Dorsolateral prefrontal cortex (tissue), 122 donors: ENCODE measurements at places on chromosomes 6 and 20.

GRCh38 chr20:39248171-39248861 lies 286.2 kb downstream of the DHX35 start:
- DNase-seq: no peak

- no peak for DNase-seq
Measured at GRCh38 chr6:53433261-53433950, 84.7 kb upstream of the ELOVL5 start.

- DNase-seq: no peak
Measured at GRCh38 chr6:100105138-100105537, 111.1 kb upstream of the MCHR2 start.

DNA sequence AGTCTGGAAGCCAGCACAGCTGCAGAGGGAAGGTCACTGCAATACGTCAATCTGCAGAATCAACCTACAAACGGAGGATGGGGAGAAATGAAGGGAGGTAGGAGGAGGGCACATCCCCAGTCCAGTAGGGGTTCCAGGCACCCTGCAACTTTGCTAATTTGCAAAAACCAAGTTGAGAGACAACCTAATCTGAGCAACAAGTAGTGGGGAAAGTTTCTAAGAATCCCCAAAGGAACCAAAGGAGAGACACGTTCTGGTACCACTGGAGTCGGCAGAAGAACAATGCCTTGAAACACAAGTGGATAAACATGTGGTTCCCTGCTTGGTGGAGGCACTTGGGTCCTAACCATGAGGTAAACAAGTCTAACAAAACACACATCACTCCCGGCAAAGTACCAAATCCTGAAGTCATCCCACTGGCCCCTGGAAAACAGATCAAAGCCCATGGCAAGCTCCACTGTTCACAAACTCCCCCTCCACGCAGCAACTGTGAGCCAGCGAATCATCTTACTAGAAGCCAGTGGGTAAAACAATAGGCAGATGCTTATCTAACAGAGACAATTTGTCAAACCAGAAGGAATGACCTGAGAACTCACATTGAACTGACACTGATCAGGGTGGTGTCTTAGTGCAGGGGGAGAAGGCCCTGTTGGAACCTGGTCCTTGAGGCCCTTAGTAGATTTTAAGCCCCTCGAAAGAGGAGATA lies 4.7 kb downstream of the MRPS18A start:
- DNase-seq: no peak

DNA sequence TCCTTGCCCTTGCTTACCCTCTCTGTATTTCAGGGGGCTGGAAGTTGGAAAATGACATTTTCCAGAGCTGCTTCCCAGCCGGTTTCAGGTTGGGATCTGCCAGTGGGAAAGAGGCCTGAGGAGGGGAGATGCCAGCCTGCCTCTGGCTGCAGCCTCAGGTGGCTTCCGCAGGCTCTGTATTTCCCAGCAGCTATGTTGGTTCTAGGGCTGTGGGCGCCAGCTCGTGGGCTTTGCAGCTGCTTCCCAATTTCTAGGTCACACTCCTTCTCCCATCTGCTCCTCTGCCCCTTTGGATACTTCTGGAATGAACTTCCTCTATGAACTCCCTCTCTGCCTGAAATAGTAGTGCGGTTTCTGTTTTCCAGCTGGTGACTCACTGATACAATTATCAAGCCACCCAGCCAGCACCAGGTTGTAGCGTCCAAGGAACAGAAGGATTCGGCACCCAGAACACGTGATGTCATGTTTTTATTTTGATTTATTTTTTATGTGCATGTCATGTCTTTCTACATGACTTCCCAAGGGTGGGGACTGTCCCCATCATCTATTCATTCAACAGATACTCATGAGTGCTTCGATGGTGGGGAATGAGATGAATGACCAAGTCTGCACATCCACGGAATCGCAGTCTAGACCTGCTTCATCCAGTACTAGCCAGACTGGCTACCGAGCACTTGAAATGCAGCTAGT lies 38.0 kb downstream of the TGM2 start:
- DNase-seq: no peak

DNA sequence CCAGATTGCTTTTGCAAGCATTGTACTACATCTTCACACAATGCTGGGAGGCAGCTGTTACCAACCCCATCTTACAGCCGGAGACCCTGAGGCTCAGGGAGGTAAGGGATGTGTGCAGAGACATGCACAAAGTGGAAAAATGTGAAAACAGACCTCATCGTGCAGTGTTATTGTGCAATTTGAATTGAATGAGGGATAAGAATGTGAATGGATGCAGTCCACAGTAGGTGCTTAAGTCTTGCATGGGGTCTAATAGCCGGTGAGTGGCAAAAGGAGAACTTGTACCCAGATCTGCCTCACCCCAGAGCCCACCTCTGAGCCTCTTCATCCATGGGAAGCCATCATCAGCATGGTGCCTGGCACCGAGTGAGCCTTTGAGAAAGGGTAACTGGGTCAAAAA lies 42.1 kb downstream of the SLC52A3 start:
- no peak for DNase-seq

DNA sequence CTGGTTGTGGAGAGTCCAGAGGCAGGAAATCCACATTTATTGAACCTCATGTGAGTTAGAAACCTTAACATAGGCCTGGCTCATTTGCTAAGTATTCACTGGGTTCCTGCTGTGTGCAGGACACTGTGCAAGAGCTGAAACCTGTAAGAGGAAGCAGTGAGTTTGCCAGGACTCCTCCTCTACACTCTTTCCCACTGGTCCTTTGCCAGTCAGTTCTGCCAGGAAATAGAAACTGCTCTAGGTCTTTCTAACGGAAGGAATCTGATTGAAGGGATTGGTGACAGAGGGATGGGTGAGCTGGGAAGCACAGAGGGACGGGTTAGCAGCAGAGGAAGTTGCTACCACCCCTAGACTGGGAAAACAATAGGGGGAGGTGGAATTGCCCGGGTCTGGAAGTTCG lies 234.2 kb upstream of the ECI2 start:
- DNase-seq: no peak

- no peak for DNase-seq
Measured at GRCh38 chr20:50449738-50450492, 60.3 kb upstream of the PTPN1 start.

DNA sequence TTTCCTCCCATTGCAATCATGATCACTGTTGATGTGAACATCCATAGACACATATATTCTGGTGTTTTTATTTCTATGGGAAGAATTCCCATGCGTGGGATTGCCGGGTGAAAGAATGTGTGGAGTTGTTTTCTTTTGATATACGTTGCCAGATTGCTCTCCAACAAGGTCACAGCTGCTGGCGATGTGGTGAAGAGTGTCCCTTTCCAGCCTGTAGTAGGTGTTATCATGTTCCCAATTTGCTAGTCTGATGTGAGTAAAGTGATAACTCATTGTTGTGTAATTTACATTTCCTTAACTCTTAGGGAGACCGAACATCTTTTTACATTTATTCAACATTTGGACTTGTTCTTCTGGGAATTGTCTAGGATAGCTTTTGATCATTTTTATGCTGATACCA lies 14.5 kb upstream of the ELMO2 start:
- DNase-seq: no peak

GRCh38 chr6:42512579-42512978 lies 51.2 kb upstream of the UBR2 start:
- no peak for DNase-seq

DNA sequence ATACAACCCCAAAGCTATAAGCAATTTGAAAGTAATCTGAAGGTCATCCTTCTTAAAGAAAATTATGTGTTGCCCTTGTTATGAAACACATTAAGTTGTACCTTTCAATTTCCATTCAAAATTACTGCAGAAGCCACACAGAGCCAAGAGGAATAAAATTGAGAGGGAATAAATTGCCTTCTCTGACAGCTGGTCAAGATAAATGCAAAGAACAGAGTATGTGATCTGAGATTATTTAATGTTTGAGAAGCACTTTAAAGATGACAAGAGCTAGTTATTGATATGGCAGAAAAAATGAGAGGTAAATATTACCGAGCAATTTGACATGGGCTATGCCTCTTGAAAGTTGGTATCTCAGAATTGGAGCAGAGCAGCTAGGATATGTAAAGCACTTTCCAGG lies 61.6 kb downstream of the TRDN start:
- DNase-seq: no peak

DNA sequence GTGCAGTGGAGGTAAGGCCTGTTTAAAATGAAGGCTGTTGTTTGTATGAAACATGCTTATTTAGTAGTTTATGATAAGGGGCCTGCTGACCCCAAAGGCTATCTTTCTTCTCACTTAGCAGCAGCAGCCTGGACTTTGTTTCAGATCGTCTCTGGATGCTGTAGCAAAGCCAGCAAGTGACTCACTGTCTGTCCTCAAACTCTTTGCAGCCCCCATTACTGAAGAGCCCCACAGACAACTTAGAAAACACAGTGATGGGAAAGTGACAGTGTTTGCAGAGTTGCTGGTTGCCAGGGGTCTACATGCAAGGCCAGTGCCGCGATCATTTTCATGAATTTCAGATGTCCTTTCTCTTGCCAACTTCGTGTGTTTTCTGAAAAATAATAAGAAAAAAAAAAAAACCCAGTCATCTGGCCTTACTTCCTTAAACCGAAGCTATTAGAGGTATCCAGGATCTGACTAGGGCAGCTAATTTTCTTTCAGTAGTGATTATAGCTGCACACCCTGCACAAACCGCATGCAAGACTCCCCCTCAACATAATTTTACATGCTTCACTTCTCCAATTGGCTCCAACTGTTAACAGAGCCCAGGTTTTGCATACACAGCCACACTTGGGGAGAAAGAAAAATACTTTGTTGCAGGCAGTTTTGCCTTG lies 11.6 kb upstream of the F13A1 start:
- DNase-seq: no peak

DNA sequence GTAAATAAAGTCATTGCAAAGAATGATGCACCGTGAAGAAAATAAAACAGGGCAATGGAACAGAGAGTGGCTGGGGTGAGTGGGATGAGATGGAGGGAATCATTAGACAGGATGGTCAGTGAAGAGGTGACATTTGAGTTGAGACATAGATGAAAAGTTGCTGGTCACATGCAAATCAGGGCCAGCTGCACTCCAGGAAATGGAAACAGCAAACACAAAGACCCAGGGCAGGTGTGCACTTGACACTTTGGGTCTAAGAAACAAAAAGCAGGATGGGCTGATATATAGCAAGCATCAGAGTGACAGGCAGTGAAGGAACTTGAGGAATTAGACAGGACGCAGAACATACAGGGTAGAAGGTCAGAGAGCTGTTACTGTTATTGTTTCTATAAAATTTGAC lies 171.5 kb upstream of the RIPOR2 start:
- no peak for DNase-seq

DNA sequence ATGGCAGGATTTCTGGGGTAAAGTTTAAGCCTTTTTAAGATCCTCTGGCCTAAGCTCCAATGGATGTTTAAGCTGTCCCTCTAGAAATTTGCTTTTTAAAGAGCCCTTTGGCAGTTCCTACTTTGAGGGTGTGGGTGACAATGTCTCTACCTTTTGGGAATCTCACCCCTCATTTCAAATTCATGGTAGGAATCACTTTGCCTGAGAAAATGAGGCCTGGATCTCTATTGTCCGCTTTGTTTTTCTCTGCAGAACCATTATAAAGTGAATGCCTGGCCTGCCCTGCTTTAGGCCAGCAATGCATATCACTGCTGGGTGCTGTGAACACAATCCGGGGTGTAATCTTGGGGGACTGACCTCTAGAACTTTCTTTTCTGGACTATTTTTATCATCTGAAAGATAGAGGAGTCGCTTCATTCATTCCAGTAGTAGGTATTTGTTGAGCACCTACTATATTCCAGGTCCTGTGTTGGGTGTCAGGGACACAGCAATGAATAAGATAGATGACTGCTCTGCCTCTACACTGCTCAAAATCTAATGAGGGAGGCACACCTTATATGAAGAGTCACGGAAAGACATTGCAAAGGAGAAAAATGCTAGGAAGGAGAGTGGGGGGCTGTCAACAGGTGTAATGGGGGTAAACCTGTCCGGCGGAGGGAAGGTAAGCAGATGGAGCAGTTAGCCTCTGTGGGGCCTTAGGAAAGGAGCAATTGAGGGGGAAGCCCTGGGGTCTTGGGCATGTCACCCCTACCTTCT lies 8.6 kb upstream of the COMMD7 start:
- no peak for DNase-seq

DNA sequence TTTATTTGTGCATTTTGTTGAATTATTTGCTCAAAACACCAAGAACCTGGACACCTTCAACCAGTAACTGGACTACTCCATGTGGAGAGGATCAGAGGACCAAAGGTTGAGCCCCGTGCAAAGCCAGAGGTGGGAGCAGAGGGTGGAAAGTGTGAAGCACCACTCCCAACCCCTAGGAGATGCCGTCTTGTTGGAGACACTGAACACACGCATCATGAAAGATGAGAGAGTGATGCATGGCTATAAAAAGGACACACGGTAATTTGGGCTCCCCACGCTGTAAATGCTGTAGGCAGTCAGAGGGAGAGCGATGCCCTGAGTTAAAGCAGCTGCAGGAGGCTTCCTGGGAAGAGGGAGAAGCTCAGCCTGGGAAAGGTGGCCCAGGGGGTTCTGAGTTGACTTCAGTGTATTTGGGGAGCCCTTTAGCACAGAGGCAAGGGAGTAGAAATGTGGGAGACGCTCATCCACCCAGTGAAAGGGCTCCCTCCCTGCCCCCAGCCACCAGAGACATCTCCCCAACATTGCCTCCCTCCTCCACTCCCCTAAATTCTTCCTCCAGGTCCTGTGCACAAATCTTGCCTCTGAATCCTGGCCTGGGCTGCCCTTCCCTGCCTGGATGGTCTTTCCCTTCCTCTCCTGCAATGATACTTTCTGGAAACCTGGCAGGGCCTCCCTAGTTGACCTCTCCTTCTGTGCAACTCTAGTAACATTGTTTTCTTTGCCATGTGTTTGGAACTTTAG lies 55.8 kb upstream of the IYD start:
- no peak for DNase-seq

DNA sequence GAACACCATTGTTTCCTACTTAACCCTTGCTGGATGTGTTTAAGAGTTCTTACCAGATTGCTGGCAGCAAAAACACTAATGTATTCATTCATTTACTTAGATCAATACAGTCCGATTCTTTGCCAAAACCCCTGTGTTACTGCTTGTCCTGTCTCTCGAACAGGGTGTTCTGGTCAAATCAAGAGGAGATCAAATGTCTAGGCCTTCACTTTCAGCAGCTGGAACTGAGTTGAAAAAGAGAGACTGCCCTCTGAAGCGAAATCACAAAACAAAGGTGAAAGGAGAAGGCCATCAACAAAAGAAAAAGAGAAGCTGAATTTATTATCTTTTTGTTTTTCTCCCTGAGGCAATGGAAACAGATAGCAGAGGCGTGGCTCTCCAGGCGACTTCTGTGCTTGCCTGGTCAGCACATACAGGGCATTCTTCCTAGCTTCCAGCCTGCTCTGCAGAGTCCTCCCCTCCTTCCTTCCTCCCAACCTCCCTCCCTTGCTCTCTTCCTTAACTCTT lies 44.1 kb upstream of the GCM1 start:
- DNase-seq: no peak

DNA sequence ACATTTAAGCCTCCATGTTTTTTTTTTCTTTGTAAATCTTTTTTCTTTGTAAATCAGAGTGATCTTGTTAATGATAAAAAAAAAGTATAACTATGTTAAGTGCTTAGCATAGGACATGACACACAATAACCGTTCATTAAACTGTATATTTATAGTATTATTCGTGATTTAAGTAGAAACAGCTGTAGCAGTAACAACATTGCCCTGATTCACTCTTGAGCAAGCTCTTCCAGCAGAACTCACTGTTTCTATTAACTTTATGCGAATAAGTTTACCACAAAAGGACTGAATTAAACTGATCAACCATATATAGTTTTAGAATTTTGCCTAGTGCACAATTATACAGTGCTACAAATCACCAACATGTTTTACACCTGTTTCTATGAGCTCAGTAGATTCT lies 1338.0 kb upstream of the EYS start:
- no peak for DNase-seq
